ENCODE measurements at places on chromosomes 2 and 18.

GRCh38 chr18:44133483-44133882, 547.2 kb upstream of the SETBP1 start:
- H3K4me1 ChIP-seq: no peaks in the 10 kb centered on the region
- no peaks in the 10 kb centered on the region for H3K36me3 ChIP-seq
- H3K27me3 ChIP-seq: no peaks in the 10 kb centered on the region

DNA sequence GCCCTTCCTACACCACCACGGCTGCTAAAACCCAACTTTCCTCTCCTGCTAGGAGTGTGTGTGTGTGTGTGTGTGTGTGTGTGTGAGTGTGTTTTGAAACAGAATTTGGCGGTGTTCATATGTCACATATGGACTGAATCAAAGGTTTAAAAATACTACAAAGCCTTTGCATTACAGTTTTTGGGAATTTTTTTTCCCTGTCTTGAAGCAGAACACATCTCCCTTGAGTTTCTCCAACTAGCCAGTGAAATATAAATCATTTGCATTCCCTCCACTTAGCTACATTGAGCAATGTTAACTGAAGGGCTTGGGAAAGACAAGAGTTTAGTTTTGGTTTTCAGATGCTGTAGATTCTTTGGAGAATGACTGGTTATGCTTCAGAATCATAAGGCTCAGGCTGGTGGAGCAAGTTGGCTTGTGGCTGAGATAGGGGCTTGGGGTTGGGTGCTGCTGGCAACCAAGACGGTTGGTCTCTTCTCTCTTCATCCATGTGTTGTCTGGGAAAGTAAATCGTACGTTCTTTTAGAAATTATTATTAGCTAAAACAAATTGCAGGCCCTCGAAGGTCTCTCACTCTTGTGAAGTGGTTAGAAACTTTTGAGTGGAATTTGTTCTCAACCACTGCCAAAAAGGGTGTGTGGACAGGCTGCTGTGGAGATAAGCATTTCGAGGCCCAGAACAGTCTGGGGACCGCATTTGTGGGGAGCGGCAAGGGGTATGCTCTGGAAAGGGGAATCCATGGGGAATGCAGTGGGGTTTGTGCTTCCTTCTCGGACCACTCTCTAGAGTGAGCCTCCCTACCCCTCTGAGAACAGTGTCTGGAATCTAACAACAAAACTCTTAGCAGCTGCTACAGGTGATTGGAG, 1.4 kb downstream of the NRP2 start:
- no peak for DNase-seq
- no peaks in the 10 kb centered on the region for H3K36me3 ChIP-seq
- H3K27ac ChIP-seq: no peak overlapping the region
- H3K4me3 ChIP-seq: no peak overlapping the region

DNA sequence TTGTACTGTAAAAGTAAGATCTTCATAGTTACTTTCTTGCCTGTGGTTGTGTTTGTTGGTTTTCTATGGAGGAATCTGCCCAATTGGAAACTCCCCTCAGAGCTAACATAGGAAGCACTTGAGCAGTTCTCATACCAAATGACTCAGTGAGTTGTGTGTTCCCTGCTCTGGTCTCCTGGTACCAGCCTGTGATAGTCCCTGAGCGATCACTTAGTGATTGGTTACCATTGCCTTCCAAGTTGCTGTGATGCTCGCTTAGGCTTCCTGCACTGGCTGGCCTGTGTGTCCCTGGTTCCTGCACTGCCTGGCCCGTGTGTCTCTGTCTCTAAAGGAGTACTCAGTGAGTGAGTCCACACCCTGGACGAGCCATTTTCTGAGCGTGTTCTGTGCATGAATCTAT, 133.0 kb downstream of the MAP4K4 start:
- no peak overlapping the region for H3K27ac ChIP-seq
- H3K36me3 ChIP-seq: peaks cover 57% of the 10 kb centered on the region
- H3K27me3 ChIP-seq: no peaks in the 10 kb centered on the region
- H3K4me1 ChIP-seq: peaks cover 14% of the 10 kb centered on the region
- no peak for DNase-seq
- H3K4me3 ChIP-seq: no peak overlapping the region

DNA sequence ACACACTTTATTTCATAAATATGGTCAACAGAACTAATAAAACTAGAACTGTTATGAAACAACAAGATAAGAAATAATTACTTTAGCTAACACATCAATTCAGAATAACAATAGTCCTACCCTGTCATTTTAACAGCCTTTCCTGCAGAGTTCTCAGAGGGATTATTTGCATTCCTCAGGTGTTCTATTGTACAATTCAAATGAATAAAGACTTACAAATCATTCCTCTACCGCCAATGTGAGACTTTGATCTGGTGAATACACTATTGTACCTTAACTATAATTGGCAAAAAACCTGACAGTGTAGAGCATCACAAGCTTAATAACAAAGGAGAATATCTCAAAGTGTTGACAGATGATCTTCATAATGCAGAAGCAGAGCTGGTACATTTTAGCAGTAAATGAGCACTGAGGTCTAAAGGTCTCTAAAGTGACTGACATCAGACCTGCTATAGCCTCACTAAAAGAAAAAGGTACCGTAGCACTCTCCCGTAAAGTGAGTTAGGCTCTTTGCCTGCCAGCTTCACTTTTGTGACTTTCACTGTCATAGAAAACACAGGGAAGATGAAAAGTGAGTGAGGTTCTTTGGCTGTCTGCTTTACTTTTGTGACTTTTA, 118.8 kb upstream of the SP3 start:
- no peak overlapping the region for H3K4me3 ChIP-seq
- no peak for DNase-seq
- no peaks in the 10 kb centered on the region for H3K27me3 ChIP-seq
- no peaks in the 10 kb centered on the region for H3K4me1 ChIP-seq

- H3K27me3 ChIP-seq: no peaks in the 10 kb centered on the region
- H3K36me3 ChIP-seq: no peaks in the 10 kb centered on the region
- no peaks in the 10 kb centered on the region for H3K4me1 ChIP-seq
- no peak overlapping the region for H3K4me3 ChIP-seq
- no peak overlapping the region for H3K27ac ChIP-seq
These were observed 86.8 kb upstream of the CBLN2 start for GRCh38 chr18:72630991-72631390.

DNA sequence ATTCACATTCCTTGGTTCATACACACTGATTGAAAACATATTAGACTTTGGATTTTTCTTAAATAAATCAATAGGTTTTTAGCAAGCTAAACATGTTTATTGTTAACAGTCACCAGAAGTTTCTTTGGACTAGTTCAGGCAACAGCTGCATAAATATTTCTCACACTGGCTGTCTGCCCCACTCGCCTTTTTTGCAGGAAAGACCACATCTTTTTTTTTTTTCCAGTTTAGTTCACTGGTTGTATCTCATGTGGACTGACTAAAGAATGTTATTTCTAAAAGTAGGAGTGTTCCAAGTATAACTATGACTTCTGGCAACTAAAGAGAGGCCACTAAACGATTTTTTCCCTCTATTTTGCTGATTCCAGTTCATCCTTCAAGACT, 31.1 kb downstream of the SLC40A1 start:
- no peaks in the 10 kb centered on the region for H3K4me1 ChIP-seq
- H3K27me3 ChIP-seq: no peaks in the 10 kb centered on the region
- no peak for DNase-seq
- no peak overlapping the region for H3K4me3 ChIP-seq
